ENCODE measurements at places on chromosomes 16 and 17. TPM values are rescaled to one million over a fixed set of nuclear protein-coding genes. Genes with fewer than 3 reads are reported as not detected.

The OXLD1 gene
- 43.9 TPM for polyA plus RNA-seq

GRCh38 chr16:11407047-11407982 lies 62.1 kb downstream of the RMI2 start:
- peak; percentile 86 for DNase-seq

GRCh38 chr17:41367426-41368075 lies 2.1 kb downstream of the KRT33B start:
- DNase-seq, result no peak

DNA sequence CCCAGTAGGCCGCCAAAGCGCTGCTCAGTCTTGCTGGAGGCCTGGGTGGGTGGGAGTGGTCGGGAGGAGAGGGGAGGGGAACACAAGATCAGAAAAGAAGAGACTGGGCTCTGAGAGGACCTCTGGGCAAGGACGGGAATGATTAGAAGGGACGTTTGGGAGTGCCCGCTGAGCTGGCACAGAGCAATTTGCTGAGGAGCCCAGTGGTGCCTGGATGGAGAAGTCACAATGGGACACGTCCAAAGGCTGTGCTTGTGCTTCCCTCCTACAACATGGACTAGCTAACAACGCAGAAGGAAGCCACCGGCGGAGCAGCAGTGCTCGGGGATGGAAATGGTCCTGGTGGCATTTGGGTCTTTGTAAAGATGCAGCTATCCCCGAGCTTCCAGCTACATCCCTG lies 45.6 kb upstream of the CACNG4 start:
- DNase-seq, result no peak

DNA sequence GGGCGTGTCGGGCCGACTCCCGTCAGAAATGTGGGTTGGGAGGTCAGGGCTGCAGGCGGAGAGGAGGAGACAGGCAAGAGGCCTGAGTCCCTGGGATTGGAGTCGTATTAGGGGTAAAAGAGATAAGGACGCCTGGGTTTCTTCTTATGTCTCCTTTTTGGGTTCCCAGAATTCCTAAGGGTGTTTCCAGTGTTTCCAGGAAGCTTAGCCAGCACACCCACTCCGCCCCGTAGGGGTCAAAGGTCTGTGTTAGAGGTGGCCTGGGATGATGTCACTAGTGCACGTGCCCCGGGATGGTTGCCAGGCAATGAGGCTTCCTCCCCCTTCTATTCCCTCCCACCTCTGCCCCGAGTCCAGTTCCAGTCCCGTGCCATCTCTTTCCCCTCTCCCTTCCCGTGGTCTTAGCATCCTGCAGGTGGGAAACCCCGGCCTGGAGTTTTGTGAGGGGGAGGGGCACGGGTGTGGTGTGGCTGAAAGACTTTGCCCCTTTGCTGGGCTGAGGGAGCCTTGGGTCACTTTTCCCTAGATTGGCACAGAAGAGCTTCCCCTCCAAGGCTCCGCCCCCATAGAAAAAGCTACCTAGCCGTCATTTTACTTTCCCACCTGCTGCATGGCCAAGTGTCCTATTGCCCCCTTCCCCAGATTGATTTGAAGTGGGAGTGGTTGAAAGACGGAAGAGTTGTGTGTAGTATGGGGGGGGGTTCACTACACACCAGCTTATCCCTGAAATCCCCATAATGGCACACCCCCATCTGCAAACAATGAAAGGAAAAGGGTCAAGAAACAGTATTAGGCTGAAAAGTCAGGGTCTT lies 2.8 kb downstream of the KDM6B start:
- DNase-seq, result peak; percentile 98

The FMNL1 gene
- 43.9 TPM for polyA plus RNA-seq

The SLC5A11 gene
- polyA plus RNA-seq, result 0.30 TPM

- DNase-seq, result no peak
Measured at GRCh38 chr17:42180411-42180921, 476 bp downstream of the KCNH4 start.

The ZNF624 gene
- polyA plus RNA-seq, result 3.0 TPM

The ZFP3 gene
- polyA plus RNA-seq, result 1.6 TPM

DNA sequence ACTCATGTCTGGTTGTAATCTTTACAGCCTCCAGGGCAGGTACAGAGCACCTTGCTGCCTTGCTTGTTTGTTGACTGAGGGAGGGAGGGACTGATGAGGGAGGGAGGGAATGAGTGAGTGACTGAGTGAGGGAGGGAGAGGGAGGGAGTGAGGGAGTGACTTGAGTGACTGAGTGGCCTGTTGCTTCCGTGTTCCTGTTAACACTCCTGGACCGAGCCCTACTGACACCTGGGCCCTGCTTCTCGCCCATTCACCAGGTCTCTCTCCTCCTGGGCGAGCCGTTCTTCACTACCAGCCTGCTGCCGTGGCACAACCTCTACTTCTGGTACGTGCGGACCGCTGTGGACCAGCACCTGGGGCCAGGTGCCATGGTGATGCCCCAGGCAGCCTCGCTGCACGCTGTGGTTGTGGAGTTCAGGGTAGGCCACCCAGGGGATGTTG lies 41.2 kb downstream of the PRMT7 start:
- no peak for DNase-seq

The ZPBP2 gene
- polyA plus RNA-seq, result not detected

GRCh38 chr17:44079877-44080821 lies 9.6 kb downstream of the G6PC3 start:
- no peak for DNase-seq

The CD300C gene
- not detected for polyA plus RNA-seq

DNA sequence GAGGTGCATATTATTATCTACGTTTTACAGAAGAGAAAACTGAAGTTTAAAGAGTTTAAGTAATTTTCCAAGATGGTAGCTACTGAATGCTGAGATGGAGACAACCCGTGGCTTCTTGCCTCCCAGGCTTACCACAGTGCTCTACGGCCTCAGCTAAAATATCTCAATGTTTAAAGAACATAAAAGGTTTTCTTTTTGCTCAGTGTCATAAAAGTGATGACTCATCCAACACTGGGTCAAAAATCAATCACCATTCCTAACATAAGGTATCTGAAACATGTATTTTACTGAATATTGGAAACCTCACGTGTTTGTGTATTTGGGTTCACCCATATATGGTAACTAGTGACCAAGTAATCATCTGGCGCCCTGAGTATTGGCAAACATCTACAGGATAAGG lies 18.4 kb downstream of the ABCA9 start:
- DNase-seq, result no peak

GRCh38 chr16:12703935-12704334 lies 99.8 kb downstream of the CPPED1 start:
- no peak for DNase-seq

DNA sequence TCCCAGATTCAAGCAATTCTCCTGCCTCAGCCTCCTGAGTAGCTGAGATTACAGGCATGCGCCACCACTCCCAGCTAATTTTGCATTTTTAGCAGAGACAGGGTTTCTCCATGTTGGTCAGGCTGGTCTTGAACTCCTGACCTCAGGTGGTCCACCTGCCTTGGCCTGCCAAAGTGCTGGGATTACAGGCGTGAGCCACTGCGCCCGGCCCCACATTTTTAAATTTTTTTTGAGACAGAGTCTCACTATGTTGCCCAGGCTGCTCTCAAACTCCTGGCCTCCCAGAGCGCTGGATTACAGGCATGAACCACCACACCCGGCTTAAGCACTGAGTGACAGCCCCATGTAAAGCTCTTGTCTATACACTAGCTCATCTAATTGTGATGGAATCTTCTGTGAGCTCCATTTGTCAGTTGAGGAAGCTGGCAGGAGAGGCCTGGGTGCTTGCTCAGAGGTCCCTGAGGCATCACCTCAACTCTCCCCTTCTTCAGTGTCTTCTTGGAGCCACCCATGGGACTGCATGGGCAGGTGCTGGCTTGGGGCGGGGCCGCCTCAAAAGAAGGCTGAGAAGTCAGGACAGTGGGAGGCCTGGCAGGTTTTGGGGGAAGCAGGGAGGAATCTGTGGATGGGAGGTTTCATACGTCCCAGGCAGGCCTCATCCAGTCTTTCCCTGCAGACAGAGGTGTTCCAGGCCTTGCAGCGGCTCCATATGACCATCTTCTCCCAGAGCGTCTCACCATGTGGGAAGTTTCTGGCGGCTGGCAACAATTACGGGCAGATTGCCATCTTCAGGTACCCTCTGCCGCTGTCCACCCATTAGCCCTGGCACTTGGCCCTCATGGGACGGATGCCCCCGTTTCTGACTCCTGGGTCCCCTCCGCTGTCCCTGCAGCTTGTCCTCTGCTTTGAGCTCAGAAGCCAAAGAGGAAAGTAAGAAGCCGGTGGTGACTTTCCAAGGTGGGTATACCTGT lies 1.5 kb downstream of the THOC6 start:
- no peak for DNase-seq

GRCh38 chr16:50884066-50884860 lies 142.4 kb downstream of the CYLD start:
- DNase-seq, result no peak

GRCh38 chr17:574061-574460 lies 140.6 kb downstream of the VPS53 start:
- DNase-seq, result no peak

- no peak for DNase-seq
Measured at GRCh38 chr17:17762744-17763105, 74.1 kb downstream of the SREBF1 start.

The NPB gene
- polyA plus RNA-seq, result 0.38 TPM

- no peak for DNase-seq
Measured at GRCh38 chr17:47878203-47879027, 17.6 kb upstream of the SP2 start.

- DNase-seq, result no peak
Measured at GRCh38 chr16:88341551-88342290, 41.0 kb upstream of the ZNF469 start.

DNA sequence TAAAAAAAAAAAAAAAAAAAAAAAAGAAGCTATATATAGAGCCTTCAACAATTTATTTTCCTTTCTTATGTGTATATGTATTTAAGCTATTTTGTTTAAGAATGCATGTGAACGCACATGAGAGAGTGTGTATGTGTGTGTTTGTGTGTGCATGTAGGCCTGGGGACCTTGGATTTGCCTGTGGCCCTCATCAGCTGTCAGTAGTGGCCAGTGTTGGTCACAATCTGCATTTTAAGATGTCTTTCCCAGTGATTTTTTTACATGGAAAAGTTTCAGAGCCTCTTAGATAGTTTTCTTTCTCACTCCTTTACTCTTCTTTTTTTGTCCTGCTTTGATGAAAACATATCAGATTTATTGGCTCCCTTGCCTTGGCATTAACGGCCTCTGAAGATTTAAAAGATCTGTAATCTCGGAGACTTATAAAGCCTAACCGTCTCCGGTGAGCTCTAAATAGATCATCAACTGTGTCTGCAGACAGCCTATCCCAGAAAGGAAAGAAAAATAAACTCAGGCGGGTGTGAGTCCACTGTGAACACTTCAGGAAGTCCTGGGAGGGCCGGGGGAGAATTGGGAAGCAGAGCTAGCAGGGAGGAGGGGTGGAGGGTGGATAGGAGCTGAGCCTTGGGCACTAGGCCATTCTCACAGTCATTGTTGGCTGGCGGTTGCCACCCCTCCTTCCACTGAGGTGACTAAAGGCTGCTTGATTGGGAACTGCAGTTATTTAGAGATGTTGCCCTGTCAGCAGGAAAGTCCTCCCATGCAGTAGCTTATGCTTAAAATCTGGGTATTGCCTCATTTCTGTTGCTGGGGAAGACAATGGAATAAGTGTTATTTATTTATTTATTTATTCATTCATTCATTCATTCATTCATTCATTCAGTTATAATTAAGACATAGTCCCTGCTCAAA lies 86.8 kb downstream of the WWP2 start:
- DNase-seq, result no peak

The ZCCHC14 gene
- 6.5 TPM for polyA plus RNA-seq

DNA sequence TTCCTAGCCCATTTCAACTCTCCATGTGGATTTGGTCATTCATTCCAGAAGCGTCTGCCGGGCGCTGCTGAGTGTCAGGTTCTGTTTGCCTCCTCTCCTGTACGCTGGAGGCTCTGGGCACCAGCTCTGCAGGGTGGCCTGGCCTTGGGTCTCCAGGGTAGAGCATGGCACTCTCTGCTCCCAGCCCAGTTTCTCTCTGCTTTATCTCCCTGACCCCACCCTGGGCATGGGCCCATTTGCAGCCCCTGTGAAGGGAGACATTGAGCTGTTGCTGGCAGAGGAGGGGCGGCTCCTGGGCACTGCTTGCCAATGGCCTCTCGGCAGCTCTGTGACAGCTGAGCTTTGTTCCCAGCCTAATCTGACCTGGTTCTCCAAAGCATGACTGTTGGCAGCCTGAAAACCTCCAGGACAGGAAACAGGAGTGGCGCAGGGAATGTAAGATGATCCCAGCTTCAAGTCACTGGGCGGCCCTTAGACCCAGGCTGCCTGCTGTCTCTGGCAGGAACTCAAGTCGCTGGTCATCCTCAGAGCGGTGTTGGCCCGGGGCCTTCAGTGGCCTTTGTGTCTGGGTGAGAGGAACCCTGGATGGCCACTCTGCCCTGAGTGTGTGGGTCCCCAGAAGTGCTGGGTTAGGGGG lies 146.8 kb downstream of the SEC14L1 start:
- peak; percentile 95 for DNase-seq

GRCh38 chr17:81442791-81443190 lies 47.5 kb downstream of the BAHCC1 start:
- DNase-seq, result no peak

DNA sequence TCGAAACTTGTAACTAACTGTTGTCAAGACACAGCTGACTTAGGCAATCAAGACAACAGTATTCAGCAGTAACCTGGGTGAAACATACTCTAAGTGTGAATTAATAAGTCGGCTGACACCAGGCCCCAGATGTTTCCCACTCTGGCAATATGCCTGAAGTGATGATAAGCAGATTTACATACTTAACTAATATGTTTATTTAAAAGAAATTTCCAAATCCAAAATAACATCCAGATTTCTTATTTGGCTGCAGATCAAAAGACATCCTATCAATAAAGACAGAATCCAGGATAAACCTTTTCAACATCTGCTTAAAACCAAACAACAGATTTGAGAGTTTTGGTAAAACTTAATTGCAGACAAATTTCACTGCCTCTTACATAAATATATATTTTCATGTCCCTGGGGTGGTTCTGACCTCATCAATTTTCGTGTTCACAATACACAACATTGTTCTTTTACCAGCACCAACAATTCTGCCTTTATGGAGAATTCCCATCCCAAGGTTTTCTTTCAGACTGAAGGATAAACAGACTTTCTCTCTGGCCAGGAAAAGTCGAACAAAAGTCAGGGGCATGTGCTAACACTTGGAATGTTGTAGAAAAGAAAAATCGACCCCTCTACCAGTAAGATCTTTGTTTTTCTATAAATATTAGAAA lies 45.1 kb upstream of the TOX3 start:
- DNase-seq, result no peak

GRCh38 chr17:13065032-13065431 lies 47.2 kb upstream of the ELAC2 start:
- no peak for DNase-seq

The CCDC154 gene
- polyA plus RNA-seq, result 0.70 TPM

The RHOT1 gene
- 27.6 TPM for polyA plus RNA-seq

- no peak for DNase-seq
Measured at GRCh38 chr16:58096249-58096648, 32.9 kb downstream of the CFAP20 start.

The GSG1L2 gene
- polyA plus RNA-seq, result not detected

The TM4SF5 gene
- 1.2 TPM for polyA plus RNA-seq

GRCh38 chr16:75733305-75734211 lies 7.3 kb upstream of the CPHXL start:
- no peak for DNase-seq

- DNase-seq, result no peak
Measured at GRCh38 chr17:76236603-76237002, 3.7 kb downstream of the RNF157 start.
